ENCODE measurements at places on chromosomes 2 and 18.

GRCh38 chr18:21053127-21053526, 58.5 kb downstream of the ROCK1 start:
- no peak for DNase-seq

DNA sequence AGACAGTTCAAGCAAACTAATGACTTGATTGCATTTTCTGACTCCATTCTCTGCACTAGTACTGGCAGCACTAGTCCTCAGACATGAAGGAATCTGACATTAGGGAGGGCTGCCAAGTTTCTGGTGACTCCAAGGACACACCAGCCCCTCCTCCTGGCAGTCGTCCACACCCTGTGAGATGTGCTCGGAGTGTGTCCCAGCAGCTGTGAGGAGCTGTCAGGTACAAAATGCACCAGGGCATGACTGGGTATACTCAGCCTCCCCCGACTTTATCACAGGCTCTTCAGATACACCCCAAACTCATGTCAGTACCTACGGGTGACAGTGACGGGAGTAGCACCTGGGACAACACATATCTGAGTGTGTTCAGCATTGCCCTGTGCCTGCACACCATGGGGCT, 43.1 kb downstream of the EDAR start:
- no peak for DNase-seq

GRCh38 chr2:41483226-41483625, 564.6 kb upstream of the PKDCC start:
- DNase-seq = no peak

GRCh38 chr2:77604953-77605929, 83.1 kb upstream of the LRRTM4 start:
- DNase-seq = no peak

DNA sequence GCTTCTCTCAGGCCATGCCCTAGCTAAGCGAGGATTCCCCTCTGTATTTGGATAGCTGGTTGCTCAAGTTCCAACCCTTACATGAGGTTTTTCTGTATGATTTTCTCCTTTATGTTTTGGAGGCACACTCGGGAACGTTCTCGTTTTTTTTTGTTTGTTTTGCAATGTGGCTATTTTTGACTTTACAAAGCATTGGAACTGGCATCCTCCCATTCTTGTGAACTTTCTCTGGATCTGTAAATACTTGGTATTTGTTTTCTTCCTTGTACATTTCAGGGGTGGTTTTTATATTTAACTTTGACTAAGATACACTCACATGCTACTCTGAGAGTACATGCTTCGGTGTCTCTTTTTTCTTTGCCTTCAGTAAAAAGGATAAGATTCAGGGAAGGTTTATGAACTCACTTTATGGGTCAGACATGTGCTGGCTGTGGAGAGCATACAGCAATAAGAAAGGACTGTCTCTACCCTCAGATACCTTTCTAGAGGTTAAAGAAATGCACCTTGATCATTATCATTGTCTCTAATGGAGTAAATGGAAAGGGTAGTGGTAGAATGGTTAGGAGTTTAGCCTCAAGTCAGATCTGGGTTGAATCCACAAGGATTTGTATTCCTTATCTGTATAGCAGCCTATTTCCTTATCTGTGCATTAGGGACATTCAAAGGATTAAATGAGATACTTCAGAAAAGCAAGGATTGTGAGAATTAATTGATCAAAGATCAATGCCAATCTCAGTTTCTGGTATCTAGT, 61.9 kb downstream of the MEIS1 start:
- DNase-seq = no peak

GRCh38 chr2:240889601-240890560, 6.1 kb downstream of the MAB21L4 start:
- no peak for DNase-seq

DNA sequence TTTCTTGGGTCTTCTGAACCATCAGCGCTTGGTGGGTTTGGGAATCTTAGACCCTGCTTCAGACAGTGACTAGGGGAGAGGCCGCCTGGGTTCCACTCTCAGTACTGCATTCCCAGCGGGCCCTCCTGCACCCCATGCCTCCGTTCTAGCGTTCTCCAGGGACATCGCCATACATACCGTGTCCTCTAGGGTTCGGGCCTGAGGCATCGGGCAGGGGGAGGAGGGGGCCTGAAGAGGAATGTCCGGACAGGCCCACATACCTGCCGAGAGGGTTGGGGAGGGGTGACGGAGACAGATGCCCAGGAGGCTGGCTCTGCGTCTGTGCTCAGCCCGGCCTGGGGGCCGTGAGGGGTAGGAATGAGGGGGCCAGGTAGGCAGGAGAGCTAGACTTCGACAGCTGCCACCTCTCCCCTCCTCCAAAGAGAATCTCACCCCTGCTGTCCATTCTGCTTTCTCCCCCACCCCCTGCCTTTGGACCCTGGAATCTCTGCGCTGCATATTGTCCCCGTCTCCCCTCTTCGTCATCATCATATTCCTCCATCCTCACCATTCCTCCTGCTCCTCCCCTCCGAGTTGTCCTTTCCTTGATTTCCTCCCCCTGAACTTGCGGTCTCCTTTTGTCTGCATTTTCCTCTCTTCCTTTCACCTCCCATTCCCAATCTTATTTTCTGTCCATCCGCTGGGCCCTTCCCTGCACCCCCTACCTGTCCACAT, 7.8 kb upstream of the WNT10A start:
- DNase-seq = no peak

GRCh38 chr2:128446874-128447537, 128.3 kb upstream of the HS6ST1 start:
- DNase-seq = no peak

GRCh38 chr2:32372519-32373182, 15.8 kb downstream of the BIRC6 start:
- DNase-seq = no peak

Measured in HAP-1 (cell line).